Suppressor macrophage (primary cell): ENCODE measurements at places on chromosomes 3 and 15.

DNA sequence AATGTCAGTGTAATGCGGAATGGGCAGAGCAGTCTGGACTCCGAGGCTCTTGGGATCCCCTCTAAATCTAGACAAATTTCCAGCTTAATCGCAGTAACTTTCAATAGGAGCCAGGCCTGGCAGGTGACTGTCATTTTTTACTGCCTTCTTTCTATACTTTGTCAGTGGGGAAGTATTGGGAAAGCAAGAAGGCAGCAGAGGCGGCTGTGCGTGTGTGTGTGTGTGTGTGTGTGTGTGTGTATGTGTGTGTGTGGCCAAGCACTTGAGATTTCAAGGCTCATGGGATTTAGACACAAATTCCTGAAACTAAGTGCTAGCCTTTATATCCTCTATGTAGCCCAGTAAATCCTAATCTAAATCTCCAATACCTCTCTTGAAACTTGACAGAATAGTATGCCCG, 49.3 kb upstream of the ANKRD34C start:
- no peak for DNase-seq

DNA sequence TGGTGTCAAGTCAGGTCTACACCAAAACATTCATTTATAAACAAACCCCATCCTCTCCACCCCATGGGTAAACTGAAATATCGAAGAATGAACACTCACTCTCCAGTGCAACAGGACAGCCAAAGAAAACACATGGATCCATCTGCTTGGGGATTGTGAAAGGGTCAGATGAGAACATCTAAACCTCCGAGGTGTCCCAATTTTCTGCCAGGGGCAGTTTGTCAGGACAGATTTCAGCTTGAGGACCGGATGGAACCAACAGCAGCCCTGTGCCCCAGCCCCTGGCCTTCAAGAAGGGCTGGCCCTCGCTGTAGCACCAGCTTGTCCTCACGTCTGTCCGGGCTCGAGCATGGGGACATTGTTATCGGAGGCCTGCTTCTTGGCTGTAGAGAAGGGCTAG, 45.5 kb downstream of the PCSK6 start:
- DNase-seq, result no peak

DNA sequence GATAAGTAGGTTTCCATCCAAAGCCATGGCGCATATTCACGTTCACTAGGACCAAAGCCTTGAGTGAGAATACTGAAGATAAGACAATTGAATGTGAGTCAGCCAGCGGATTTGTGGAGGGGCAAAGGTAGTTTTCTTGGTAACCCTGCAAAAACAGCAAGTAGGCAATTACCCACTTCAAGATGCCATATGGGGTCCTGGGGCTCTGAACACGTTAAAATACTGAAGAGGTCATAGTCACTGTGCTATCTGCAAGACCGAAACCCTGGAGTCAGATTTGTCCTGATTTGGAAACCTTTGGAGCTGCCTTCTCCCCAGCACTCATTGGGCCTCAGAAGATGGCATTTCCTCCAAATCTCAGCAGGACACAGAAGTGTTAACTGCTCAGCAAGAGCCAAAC, 646.9 kb upstream of the LMCD1 start:
- no peak for DNase-seq

GRCh38 chr15:60528530-60528929, 49.6 kb upstream of the ICE2 start:
- peak; percentile 40 for DNase-seq

GRCh38 chr3:182892226-182892625, 88.1 kb downstream of the DCUN1D1 start:
- peak; percentile 42 for DNase-seq

- DNase-seq, result peak; percentile 27
Measured at GRCh38 chr3:135106445-135106844, 311.4 kb downstream of the EPHB1 start.

DNA sequence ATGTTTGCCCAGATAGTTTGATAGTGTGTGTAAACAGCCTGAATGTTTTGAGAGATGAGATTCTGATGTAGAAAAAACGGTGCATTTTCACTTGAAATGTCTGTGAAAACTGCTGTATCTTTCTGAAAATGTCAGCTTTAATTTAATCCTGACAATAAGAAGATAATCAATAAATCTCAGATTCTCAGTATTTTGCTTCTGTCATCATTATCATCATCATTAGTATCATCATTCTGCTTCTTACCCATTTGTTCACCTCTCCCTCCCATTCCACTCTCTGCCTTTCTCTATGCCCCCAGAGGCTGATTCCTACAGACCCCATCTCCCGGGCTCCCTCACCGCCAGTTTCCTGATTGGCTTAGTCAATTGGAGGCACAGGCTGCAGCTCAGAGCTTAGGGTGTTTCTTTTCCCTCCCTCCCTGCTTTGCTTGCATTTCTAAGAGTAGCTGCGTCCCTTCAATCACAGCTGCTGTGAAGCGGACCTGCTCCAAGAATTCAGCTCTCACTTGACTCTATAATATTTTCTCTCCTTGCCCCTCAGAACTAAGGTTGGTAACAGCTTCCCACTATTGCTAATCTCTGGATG, 8.2 kb upstream of the SNTN start:
- DNase-seq, result no peak

DNA sequence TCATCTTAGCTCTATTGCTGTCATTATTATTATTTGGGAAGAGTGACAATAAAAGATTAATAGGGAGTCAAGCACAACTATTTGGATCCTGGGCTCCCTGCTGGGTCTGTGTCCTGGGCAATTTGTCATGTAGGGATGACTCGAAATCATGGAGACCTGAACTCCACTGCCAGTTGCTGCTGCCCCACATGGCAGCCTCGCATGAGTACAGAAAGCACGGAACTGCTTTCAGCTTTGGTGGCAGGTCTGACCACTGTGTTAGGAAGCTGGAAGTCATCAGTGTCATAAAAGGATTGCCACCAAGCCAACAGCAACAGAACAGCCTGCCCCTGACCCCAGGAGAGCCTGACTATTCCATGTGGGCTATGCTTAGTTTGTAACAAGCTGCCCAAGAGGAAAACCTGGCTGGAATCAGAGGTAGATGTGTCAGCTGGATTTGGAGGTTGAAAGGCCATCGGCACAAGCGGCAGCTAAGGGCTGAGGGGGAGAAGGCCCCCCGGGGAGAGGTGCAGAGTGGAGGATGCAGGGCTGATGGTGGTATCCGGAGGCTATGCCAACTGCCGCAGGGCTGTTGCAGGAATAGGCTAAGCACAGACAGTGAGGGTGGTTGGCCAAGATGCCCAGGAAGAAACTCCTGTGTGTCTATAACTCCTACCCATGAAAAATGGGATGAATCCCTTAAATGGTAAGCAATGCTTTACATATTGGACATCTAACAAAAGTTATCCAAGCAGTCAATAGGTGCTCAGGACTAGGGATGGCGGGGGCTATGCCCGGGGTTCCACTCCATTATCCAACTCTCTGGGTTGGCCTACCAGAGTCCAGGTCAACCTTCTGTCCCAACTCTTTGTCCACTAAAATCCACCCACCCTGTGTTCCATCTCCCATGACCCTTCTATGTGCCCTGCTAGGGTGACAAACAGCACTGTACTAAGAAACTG, 291.6 kb downstream of the ADAMTS17 start:
- no peak for DNase-seq

DNA sequence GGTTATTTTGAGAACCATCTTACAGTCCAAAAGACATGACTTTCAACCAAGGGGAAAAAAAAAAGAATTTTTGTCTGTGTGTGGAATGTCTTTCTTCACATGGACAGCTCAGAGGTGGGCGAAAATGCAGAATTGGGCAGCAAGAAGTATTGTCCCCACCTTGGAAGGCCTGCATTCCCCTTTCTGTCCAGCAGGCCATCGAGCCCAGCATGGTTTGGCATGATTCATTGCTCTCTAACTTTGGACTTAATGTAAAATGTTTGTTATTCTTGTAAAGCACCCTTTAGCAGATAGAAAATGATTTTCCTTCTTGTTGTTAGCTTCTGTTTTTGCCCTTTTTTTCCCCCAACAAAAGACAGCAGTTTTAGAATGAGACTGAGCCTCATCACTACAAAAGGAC, 12.4 kb downstream of the MYO1E start:
- no peak for DNase-seq
